Endothelial cell (in vitro differentiated cells): ENCODE measurements at places on chromosomes 6 and 20. TPM values are rescaled to one million over a fixed set of nuclear protein-coding genes. Genes with fewer than 3 reads are reported as not detected.

Gene FAM8A1
- 7.6 TPM for total RNA-seq

DNA sequence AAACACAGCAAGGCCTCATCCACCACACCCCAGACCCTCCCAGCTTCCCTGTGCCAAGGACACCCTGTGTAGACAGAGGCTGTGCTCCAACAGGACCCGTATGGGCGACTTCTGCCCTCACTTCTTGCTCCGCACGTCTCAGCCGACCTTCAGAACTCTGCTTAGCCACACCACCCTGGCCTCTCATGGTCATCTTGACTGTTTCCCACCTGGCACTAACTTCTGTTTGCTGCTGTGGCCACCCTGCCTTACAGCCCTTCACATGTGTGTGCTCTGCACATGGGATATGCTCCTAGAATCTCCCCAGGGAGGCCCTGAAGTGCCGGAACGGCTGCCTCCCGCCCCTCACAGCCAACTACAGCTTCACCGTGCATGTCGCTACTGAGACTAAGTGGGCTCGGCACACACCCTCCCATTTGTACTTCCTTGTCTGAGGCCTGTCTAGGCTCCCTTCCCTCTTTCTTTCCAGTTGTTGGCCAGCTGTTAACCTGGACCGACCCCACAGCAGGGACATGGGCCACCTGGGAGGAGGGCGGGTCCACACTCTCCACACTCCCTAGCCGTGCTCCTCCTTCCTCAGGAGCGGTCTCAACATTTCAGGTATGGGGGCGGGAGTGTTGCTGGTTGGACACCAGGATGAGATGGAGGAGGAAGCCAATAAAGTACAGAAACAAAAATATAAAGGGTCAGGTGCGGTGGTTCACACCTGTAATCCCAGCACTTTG is 69.6 kb downstream of the PYGB start:
- DNase-seq: no peak

GRCh38 chr20:5996765-5997164 is 46.3 kb downstream of the MCM8 start:
- no peak for DNase-seq

Gene TAAR9
- total RNA-seq: not detected

DNA sequence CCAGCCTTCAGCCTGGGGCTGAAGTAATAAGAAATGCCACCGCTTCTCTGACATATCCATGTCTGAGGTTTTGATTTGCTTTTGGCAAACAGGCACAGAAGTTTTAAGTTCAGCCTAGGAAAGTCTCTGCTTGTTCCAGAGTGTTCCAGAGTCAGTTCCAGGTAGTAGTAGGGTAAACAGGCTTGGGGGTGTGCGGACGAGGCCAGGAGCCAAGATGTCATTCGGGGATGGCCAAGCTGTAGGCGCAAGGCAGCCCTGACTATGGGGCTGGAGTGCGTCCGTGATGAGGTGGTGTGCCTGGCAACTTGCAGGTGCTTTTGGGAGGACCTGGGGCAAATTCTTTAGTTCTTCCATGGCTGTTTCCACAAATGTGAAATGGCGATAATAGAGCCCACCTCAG is 60.3 kb downstream of the IRF4 start:
- no peak for DNase-seq

- DNase-seq: no peak
These were observed 570 bp upstream of the ANKS1A start for GRCh38 chr6:34888514-34888856.

DNA sequence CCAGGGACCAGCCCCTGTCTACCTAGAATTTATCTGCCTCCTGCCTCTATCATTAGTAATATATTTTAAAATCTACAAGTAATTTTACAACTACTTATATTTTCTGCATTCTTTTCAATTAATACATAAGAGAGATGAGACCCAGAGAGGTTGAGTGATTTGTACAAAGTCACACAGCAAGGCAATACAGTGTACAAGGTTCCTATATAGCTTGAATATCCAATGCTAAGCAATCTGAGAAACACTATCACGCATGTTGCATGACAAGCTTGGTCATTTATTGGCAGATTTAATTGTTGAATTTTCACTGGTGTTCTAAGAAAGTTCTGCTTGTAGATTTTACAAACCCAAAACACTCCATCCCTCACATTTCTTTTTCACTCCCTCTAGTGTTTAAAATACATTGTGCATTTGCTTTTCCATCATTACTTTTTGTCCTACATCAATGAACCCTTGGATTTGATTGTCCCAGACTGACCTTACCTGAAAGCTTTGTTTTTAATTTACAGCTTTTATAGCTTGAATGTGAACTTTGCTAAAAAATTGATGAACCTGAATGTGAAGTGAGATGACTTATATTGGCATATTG is 520.9 kb upstream of the CITED2 start:
- no peak for DNase-seq

DNA sequence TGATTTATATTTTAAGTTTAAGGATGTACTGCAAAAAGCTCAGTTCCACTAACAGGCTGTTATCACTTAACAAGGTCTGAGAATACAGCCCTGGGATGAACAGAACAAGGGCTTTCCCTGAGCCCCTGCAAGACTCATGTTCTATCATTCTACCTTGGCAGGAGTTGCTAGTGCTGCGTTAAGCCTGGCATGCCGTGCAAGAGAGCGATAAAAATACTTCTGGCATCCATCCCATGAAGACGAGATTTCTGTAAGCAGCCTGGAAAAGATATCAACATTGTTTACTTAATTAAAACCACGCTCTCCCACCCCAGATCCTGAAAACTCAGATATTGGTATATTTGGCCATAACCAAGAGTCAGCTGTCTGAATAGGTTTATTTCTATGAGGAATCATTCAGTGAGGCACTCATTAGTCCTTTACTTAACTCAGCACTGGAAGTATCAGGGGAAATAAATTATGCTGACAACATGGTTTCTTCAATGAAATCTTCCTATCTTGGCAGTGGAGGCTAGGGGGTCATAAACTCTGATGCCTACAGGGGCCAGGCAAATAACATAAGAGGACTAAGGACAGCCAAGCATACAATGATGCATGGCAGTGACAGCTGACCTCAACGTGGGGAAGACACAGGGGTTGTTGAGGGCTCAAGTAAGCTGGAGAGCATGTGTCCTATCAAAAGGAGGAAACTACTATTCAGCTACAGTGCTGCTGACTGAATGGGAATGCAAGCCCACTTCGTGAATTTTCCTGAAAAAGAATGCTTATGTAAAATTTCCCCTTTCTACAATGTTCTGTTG is 37.6 kb upstream of the LYRM2 start:
- DNase-seq: no peak

DNA sequence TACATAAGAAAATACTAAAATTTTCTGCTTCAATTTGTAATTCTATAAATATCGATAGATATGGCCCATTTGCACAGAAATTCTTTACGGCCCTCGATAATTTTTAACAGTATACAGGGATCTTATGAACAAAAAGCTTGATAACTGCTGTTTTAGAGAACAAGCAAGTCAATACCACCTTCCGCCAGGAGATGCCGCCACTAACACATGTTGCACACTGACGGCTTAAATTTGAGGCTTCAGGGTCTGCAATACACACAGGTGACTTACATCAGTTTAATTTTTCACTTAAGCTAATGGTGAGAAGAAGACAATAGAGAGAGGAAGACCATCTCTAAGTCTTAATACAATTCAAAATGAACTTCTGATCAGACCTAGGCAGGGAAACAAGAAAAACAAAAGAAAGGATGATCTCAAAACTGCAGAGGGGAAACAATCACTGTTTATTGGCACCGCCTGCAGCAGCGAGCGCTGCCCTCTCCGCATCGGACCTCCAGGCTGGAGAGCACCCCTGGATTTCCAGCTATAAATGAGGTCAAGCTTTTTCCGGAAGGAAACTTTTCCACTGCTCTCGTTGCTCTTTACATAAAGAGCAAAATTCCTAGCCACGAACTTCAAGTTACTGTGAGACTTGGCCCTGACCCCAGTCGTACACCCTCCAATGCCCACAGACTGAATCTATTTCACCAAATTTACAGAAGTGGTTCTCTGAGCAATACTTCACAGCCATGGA is 53.9 kb downstream of the OTOR start:
- peak; percentile 82 for DNase-seq

GRCh38 chr6:56244528-56245253 is 2.7 kb downstream of the COL21A1 start:
- DNase-seq: no peak

DNA sequence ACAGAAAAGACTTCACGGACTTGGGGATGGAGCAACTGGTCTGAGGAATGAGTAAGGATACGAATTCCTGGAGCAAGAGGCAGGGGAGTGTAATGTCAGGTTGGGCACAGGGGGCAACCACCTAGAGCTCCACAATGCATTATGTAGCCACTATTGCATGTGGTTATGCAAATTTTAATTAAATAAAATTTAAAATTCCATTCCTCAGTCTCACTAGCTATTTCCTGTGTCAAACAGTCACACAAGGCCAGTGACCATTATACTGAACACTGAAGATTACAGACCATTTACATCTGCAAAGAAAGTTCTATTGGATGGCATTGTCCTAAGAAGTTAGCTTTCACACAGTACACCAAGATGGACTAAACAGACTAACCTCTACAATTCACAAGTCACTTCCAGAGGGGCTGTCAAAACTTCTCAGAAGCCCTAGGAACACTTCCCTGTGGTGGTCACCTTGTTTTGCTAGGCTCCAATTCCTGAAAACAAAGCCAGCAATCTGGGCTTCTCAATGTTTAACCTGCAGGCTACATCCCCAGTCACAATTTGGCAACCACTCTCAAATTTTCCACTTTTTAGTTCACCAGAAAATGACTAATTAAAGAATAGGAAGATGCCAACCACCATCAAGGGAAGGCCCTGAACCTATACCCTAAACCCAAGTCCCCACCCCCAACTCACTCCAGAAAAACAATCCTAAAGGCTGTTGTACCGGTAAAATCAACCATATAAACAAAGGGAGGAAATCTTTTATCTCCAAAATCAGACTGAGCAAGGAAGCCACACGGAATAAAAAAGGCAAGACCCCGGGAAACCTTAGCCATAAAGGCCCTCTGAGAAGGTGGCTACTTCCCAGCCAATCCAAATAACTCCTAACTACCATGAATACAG is 34.2 kb upstream of the C20orf203 start:
- peak; percentile 15 for DNase-seq

Gene MAFB
- 2.1 TPM for total RNA-seq

DNA sequence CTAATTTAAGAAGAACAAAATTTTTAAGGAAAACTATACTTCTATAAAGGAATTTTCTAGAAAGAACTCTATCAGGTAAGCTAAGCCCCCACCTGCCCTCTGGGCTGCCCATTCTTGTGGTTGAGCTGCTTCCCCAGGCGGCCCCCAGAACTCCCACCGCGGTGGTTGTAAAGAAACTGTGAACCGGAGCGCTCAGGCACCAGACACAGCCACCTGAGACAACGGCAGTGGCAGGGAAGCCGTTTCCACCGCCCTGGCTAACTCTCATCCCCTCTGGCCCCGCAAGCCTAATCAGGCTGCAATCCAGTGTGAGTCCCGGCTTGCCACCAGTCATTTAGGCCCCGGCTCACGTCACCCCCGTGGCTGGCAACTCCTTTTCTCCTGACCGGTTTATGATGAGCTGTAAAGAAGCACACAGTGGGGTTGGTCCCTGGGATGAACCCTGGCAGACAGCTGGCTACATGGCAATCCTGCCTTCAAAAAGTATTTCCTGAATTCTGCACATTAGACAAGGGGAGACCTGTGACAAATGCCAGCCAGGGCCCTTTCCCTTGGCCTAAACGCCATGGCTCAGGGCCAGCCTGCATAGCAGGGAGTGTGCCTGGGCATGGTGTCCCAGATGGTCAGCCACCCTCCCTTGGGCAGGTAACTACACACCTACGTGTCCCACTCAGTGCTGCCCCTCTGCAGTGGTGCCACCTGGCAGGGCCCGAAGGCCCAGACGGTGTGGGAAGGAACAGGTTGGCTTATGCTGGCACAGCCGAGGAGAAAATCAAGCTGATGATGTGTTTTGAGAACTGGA is 63.8 kb upstream of the GPR31 start:
- DNase-seq: no peak

GRCh38 chr20:44572551-44573500 is 9.6 kb upstream of the PKIG start:
- no peak for DNase-seq

Gene RFX6
- total RNA-seq: not detected

GRCh38 chr6:21051777-21052176 is 517.5 kb downstream of the CDKAL1 start:
- no peak for DNase-seq

DNA sequence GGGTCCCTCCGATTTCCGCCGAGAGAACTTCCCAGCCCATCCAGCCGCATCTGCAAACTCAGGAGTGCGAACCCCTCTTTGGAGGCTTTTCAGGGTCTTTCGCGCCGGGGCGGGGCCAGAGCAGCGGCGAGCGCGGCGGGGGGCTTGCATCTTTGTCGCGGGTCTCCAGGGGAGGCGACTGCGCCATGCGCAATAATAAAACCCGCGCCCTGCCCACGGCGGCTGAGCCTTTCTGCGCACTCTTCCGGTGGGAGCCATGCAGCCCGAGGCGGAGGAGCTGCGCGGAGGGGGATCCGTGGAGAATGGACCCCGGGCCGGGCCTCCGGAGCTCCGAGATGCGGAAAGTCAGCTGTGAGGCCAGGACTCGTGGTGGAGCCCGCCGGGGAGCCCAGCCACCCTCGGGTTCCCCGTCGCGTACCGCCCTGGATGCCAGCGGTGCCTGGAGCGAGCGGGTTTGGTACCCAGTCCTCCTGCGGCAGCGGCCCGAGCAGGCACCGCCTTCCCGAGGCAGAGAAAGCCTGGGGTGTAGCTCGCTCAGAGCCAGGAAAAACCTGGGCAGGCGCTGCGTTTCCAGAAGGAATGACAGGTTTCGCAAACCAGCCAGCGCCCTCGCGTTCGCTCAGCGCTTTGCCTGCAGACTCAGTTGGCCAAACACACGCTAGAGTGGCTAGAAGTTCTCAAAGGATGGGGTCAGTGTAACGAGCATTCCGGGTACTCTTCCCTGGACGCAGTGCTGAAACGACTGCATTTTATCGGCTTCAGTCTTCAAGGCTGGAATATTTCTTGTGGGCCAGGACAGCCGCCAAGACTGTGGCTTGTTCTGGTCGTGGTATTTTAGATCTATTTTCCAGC is 1.2 kb downstream of the AKAP12 start:
- DNase-seq: peak; percentile 55

DNA sequence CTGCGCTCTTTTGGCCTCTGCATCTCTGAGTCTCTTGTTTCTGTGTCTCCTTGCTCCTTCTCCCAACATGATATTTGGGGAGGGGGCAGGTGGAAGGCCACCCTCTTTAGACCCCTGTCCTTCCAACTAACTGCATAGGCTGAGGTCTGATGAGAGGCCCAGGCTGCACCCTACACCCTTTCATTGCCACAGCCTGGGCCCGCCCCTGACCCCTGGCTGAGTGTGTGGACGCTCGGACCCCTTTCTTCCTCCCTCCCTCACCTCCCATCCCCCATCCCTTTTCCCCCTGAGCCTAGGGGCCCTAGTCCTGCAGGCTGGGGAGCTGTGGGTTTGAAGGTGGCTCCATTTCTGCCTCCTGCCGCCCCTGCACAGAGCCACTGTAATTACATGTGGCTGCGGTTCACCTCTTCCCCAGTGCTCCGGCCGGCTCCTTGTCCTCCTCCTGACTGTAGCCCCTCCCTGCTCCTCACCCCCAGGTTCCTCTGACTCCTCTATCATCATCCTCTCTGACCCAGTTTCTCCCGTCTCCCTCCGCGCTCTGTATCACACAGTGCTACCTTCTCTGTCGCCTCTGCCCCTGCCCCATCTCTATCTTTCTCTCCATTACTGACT is 6.8 kb downstream of the MDFI start:
- DNase-seq: no peak

Gene SMLR1
- total RNA-seq: not detected

GRCh38 chr6:167105060-167105459 is 17.8 kb upstream of the CCR6 start:
- DNase-seq: no peak

Gene MOCS1
- 15.8 TPM for total RNA-seq
